ENCODE measurements at places on chromosomes 12 and 14. TPM values are rescaled to one million over a fixed set of nuclear protein-coding genes. Genes with fewer than 3 reads are reported as not detected.

- peak overlapping the region; percentile 79 for H3K4me3 ChIP-seq
- peaks cover 45% of the 10 kb centered on the region for H3K4me1 ChIP-seq
- H3K27ac ChIP-seq: peak overlapping the region; percentile 62
- peaks cover 37% of the 10 kb centered on the region for H3K36me3 ChIP-seq
Measured at GRCh38 chr14:77031759-77032490, 3.4 kb upstream of the IRF2BPL start.

GRCh38 chr12:1635301-1636095 lies 6.5 kb downstream of the WNT5B start:
- H3K27me3 ChIP-seq: peaks cover 89% of the 10 kb centered on the region
- no peak overlapping the region for H3K27ac ChIP-seq
- no peaks in the 10 kb centered on the region for H3K4me1 ChIP-seq
- no peak overlapping the region for H3K4me3 ChIP-seq

DNA sequence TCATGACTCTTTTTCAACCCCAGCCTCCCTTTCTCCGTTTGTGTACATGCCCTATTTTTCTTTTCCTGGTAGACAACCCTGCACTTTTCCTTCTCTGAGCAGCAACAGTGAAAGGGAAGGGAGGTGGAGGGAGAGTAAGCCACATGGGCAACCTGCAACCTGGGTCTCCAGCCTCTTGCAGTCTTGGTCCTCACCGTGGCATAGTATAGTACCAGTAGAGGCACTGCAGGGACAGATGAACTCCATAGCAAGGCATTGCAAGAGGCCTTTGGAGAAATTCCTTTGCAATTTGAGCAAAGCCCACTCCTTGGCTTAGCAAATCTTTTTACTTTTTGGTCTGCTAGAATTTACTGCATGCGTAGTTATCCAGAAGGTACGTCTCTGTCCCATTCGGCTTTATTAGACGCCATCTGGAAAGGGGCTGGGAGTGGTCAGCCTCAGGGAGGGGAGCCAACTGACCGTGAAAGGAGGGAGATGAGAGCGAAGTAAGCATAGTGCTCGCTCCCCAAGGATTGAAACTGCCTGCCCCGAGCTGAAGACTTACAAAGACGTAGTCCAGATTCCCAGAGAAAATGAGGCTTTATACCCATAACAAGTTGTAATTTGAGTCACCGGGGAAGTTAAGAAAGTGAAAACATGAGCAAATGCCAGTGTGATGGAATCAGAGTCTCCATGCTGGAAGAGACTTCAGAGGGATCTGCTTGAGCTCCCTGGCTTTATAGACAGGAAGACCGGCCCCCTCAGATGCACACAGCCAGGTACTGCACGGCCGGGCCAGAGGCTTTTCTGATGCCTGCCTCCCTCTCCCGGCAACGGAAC lies 332.0 kb downstream of the CACNA1C start:
- DNase-seq: no peak
- no peak overlapping the region for H3K27ac ChIP-seq
- H3K36me3 ChIP-seq: no peaks in the 10 kb centered on the region
- H3K4me3 ChIP-seq: no peak overlapping the region
- H3K27me3 ChIP-seq: no peaks in the 10 kb centered on the region

DNA sequence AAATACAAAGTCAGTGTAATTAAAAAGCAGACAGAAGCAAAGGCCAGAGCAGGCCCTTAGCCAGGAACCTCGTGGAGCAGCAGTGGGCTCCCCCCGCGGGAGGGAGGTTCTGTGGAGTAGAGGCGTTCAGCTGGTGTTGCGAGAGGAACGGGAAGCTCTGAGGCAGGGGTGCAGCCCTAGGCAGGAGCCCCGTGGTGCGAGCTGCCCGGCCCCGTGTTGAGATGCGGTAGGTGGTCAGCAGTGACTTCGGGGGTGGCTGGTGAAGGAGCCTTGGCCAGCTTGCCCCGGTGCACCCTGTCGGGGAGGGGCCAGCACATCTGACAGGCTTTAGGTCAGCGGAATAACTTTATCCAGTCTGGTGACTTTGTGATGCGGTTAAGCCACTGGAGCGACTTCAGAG lies 46.2 kb downstream of the SFSWAP start:
- DNase-seq: no peak
- H3K27ac ChIP-seq: no peak overlapping the region
- H3K27me3 ChIP-seq: no peaks in the 10 kb centered on the region
- no peaks in the 10 kb centered on the region for H3K4me1 ChIP-seq

RND1 gene
- 7.4 TPM for total RNA-seq

RNASE2 gene
- not detected for total RNA-seq
